Hematopoietic multipotent progenitor cell treated with erythropoietin and hydrocortisone succinate and interleukin-3 and kit ligand, for 8 days (in vitro differentiated cells): ENCODE measurements at places on chromosomes 11 and 22.

GRCh38 chr22:39208013-39208680 lies 36.6 kb downstream of the PDGFB start:
- DNase-seq, result no peak

DNA sequence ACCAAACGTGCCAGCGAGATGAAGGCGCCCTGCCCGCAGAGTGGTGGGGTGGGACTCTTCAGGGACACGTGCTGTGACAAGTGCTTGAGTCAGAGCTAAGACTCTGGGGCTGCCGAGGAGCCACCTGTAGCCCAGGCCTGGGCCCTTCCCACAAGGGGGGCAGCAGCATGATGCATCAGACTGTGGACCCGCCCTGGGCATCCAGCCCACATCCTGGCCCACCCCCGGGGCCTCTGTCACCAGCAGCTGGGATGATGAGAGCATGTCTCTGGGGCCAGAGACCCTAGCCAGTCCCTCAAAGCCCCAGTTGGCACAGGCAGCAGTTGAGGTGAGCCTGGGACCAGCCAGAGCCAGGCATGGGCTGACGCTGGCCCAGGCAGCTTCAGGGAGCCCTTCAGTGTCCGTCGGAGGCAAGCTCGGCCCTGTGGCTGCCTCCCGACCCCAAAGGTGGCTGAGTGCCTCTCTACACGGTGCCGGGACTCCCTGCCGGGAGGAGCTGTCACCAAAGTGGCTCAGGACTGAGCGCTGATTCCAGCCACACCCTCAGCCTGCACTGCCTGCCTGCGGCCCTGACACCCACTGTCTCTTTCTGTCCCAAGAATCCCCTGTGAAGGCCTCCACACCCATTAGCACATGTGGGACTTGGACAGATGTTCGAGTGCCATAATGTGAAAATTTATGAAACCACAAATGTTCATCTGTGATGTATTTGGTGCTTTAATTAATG lies 41.3 kb downstream of the CDKN1C start:
- DNase-seq, result no peak

DNA sequence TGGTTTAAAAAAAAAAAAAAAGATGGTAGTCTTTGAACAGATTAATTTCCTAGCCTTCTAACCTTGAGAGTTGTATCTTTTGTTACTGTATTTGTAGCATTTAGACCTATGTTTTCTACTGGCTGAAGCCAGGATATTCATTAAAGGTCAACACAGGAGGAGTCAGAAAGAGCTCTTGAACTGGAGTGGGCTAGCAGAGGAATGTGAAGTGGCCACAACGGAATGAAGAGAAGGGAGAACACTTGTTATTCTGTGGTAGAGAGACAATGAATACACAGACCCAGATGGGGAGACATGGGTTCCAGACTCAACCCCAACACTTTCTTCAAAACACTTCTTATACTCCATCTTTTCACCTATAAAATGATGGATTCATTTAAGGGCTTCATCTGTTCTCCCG lies 88.1 kb downstream of the RELT start:
- DNase-seq, result no peak

DNA sequence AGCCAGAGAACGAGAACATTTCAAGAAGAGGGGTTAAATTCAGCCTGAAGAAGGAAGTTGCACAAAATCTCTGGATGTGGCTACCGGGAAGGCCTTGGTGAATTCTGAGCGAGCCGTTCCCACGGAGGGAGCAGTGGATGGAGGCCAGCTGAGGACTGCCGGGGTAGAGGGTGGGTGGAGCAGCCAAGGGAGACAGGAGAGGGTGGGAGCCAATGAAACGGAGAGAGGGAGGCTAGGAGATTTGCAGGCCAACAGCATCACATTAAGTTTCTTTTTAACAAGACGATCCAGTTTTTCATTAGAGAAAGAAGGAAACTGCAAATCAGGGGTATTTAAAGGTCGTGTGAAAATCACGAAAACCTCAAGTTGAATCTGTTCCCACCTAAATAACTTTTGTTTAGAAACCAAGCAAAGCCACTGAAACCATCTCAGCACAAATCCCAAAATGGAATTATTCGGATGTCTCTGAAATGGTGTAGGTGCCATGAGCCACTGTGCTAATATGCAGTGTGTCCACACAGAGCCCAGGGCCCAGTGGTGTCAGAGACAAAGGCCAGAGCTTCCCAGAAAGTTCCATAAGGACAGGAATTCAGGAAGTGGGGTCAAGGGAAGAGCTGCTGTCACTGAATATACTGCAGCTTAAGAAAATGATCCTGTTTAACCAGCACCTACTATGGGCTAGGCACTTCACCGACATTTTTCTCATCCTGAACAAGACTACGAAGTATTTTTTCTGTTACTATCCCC lies 59.7 kb upstream of the SLC35C1 start:
- no peak for DNase-seq

GRCh38 chr11:62127426-62127825 lies 3.6 kb downstream of the INCENP start:
- no peak for DNase-seq

GRCh38 chr11:97419729-97420128 lies 1029.9 kb downstream of the JRKL start:
- no peak for DNase-seq

- DNase-seq, result no peak
Measured at GRCh38 chr11:62656796-62657429, 3.8 kb upstream of the INTS5 start.

DNA sequence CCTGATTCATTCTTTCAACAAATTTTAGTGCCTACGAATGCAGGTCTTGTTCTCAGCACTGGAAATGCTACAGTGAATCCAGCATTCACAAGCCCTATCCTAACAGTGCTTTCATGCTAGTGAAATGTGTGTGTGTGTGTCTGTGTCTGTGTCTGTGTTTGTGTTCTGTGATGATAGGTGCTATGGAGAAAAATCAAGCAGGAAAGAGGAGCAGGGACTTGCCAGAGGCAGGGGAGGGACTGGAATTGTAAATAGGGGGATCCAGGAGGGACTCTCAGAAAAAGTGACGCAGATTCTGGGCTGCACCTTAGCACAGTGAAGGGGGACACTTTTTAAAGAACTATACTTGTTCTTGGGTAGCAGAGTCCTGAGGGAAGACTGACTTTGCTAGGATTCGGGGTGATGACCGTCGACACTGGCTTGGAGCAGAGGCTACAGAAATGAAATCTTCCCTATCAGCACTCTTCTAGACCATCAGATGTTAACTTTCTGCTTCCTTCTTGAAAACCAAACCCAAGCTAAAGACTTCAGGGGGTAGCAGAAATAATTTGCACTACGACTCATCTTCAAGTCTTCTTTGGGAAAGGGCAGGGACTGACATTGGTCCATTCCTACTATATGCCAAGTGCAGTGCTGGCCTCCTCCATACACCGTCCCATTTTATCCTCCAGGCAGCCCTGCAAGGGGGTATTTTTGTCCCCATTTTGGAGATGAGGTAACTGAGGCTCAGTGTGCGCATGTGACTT lies 39.3 kb upstream of the PTPRJ start:
- no peak for DNase-seq

DNA sequence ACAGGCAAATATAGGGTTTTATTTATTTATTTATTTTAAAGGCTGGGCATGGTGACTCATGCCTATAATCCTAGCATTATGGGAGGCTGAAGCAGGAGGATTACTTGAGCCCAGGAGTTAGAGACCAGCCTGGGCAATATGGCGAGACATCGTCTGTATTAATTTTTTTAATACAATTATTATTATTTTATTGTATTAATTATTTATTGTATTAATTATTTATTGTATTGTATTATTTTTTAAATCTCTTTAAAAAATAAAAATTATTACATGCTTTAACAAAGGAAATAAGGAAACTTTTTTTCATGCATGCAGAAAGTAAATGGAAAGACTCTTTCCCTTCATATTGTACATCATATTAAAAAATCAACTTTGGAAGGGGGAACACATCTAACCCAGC lies 3.5 kb downstream of the SCN3B start:
- DNase-seq, result no peak

- DNase-seq, result no peak
Measured at GRCh38 chr11:6417907-6418556, 862 bp downstream of the APBB1 start.

DNA sequence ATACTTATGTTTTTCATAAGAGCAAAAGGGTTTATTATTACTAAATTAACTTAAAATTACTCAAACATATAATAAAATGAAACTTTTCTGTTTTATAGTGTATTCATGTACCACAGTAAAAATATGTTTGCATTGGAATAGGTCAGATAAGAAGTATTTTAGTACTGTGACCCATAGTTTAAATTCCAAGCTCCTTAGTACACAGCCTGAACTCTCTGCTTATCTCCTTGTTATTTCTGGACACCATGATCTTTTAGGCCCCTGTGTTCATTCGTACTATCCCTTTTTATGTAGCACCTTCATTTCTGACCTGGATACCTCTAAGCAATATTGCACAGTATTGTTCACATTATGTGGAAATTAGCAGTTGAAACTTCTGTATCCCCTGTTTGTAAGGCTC lies 296.7 kb upstream of the SYN3 start:
- DNase-seq, result no peak

DNA sequence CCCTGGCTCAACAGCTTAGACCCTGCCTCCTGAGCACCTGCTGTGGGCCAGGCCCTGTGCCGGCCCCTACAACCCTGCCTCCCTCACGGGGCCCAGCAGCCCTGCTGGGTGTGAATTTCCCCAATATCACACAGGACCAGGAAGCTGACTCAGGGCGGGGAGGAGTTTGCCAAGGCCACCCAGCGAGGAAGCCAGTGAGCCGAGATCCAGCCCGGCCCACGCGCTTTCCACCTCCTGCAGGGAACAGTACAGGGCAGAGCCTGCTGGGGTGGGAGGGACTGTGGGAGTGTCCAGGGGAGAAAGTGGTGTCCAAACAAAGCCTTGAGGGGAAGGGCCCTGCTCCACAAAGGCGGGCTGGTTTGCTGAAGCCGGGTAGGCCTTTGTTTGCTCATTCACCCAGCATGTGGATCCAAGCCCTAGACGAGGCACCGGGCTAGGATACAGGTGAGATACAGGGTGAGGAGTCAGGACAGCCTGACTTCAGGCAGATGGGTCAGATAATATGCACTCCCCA lies 26.8 kb downstream of the RPL3 start:
- DNase-seq, result peak; percentile 56

- DNase-seq, result no peak
Measured at GRCh38 chr11:70104419-70104818, 26.3 kb downstream of the ANO1 start.

GRCh38 chr11:46916286-46917108 lies 1.9 kb downstream of the LRP4 start:
- DNase-seq, result no peak

DNA sequence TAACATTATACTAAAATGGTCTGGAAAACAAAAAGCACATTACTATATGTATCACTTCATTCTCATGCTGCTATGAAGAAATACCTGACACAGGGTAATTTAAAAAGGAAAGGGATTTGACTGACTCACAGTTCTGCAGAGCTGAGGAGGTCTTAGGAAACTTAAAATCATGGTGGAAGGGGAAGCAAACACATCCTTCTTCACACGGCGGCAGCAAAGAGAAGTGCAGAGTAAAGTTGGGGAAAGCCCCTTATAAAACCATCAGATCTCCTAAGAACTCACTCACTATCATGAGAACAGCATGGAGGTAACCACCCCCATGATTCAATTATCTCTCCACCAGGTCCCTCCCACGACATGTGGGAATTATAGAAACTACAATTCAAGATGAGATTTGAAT lies 60.0 kb downstream of the FAM181B start:
- no peak for DNase-seq

DNA sequence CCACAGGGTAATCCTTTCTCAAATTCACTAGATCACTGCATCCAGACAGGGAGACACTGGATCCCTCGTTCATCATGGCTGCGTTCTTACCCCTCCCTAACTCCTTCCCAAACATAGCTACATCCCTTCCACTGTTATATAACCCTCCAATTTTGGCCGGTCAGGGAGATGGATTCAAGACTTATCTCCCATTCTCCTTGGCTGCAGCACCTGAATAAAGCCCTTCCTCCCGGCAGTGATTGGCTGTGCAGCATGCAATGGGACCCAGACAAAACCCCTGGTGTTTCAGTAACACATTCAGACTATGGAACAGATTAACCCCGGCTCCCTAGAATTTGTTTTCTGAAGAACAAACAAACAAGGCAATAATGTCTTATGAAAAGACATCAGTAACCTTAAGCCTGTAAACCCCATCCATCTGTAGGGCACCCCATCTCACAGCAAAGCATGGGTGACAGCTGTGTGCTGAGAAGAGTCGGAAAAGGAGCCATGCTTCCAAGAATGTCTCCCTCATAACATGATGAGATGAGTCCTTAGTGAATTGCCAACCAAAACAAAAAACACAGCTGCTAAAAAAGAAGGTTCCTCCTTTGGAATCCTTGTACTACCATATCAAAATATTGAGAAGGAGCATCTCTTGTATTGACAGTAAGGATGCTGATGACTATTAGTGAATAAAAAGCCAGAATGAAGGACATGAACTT lies 5.0 kb downstream of the MIF start:
- no peak for DNase-seq
